A549 treated with ZK216348 at 1 μM for 4 hours (cell line): ENCODE measurements at places on chromosomes 5 and 9. TPM values are rescaled to one million over a fixed set of nuclear protein-coding genes. Genes with fewer than 3 reads are reported as not detected.

Gene CKS2
- 332 to 511 TPM (median 377 TPM) in 5 replicates for total RNA-seq

Gene CTNND2
- total RNA-seq, result 0.13 TPM in 1 of 5 replicates, not detected in the others

Gene HARS2
- 37.0 to 41.3 TPM (median 39.9 TPM) in 5 replicates for total RNA-seq

Gene IL13
- 0.13 TPM in 1 of 5 replicates, not detected in the others for total RNA-seq

Gene TMEM171
- total RNA-seq, result 4.8 to 7.4 TPM (median 6.3 TPM) in 5 replicates
